Hepatocyte (in vitro differentiated cells): ENCODE measurements at places on chromosomes 6 and 20. TPM values are rescaled to one million over a fixed set of nuclear protein-coding genes. Genes with fewer than 3 reads are reported as not detected.

TRIM15 gene
- total RNA-seq = 2.6 and 3.6 TPM in 2 replicates

OPRL1 gene
- total RNA-seq = 1.1 and 1.5 TPM in 2 replicates

CAGE1 gene
- total RNA-seq = 0.17 TPM in 1 of 2 replicates, not detected in the other

BLCAP gene
- total RNA-seq = 71.9 TPM in 2 replicates

BPIFB2 gene
- 0.52 and 0.70 TPM in 2 replicates for total RNA-seq

CFAP206 gene
- total RNA-seq = 0.08 and 0.20 TPM in 2 replicates

TSPYL4 gene
- 24.3 and 25.3 TPM in 2 replicates for total RNA-seq

ABHD16B gene
- total RNA-seq = not detected in 2 replicates

TINAG gene
- 0.76 and 1.1 TPM in 2 replicates for total RNA-seq

TFAP2A gene
- 6.2 TPM in 2 replicates for total RNA-seq

MICB gene
- total RNA-seq = 0.40 and 0.67 TPM in 2 replicates

DEFB132 gene
- total RNA-seq = not detected in 2 replicates

IRAK1BP1 gene
- 4.3 and 4.7 TPM in 2 replicates for total RNA-seq

PLCG1 gene
- 48.5 and 73.2 TPM in 2 replicates for total RNA-seq

ZNF311 gene
- 0.56 and 1.3 TPM in 2 replicates for total RNA-seq

LTA gene
- total RNA-seq = not detected in 2 replicates

DPPA5 gene
- total RNA-seq = not detected in 2 replicates

DDO gene
- 0.08 and 0.20 TPM in 2 replicates for total RNA-seq

ELOVL2 gene
- total RNA-seq = 20.8 and 24.8 TPM in 2 replicates

SIM1 gene
- 0.20 and 0.30 TPM in 2 replicates for total RNA-seq

PRDM13 gene
- not detected in 2 replicates for total RNA-seq

ADGB gene
- 0.33 TPM in 1 of 2 replicates, not detected in the other for total RNA-seq

LPA gene
- total RNA-seq = 1.1 and 1.4 TPM in 2 replicates

FAM83D gene
- total RNA-seq = 5.0 and 5.4 TPM in 2 replicates

MUCL3 gene
- 0.04 and 0.13 TPM in 2 replicates for total RNA-seq

TNF gene
- total RNA-seq = 0.63 TPM in 1 of 2 replicates, not detected in the other

UNC5CL gene
- 38.1 and 42.9 TPM in 2 replicates for total RNA-seq
